ENCODE measurements at places on chromosomes 7 and 10.

- no peak for DNase-seq
These were observed 66.0 kb downstream of the ELMO1 start for GRCh38 chr7:37382546-37383088.

DNA sequence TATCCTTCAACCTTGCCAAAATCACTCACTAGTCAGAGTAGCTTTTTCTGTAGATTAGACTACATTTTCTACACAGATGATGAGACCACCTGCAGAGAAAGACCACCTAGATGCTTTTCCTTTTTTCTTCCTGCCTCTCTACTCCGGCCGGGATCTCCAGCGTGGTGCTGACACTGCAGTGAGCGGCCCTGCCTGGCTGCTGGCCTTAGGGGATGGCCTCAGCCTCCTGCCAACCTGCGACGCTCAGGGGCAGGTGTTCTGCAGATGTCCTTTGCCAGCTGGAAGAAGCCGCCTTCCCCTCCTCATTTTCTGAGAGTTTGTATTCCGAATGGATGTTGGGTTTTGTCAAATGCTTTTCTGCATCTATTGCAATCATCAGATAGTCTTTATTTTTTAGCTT is 43.5 kb upstream of the NKX6-2 start:
- no peak for DNase-seq

GRCh38 chr10:2471811-2472210 is 595.5 kb upstream of the PFKP start:
- DNase-seq: no peak

- no peak for DNase-seq
These were observed 28.0 kb downstream of the DNAJC1 start for GRCh38 chr10:21975378-21975990.

DNA sequence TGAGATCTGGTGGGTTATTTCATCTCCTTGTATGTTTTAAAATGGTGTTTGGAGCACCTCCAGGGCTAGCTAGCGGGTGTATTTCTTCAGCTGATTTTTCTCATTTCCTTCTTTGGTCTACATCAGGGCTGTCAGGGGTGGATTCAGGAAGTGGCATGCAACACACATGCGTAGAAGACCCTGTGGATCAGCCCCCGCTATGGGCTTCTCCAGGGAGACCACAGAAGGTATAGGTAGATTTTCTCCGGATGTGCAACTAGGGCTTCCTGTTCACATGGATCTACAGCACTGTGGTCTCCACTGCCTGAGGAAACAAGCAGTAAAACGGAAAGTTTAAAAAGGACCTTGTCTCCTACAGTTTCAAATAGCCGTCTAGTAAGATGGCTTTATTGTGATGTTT is 10.4 kb downstream of the NUB1 start:
- DNase-seq: peak; percentile 20

DNA sequence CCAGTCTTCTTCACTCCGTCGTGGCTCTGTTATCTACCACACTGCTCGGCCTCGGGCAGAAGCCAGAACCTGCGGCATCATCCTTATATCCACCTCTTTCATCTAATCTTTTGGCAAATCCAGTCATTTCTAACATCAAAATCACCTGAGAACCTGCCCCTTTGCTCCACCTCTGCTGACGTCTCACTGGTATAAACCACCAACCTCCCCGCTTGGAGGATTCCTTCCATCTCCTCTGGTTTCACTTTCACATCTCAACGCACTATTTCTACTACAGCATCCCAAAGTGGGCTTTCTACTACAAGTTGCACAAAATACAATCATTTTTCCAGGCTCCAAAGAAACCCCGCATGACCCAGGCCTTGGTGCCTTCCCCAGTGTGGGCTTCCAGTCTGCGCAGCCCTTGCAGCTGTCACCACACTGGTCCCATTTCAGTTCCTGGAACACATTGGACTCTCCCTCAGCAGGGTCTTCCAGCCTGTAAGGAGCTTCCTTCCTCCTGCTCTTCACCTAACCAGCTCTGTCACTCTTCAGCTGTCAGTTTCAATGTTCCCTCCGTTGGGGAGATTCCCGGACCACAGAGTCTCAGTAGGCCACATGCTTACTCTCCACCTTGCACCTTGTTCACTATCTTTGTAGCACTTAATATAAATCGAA is 85.0 kb downstream of the PRKCQ start:
- DNase-seq: peak; percentile 21

DNA sequence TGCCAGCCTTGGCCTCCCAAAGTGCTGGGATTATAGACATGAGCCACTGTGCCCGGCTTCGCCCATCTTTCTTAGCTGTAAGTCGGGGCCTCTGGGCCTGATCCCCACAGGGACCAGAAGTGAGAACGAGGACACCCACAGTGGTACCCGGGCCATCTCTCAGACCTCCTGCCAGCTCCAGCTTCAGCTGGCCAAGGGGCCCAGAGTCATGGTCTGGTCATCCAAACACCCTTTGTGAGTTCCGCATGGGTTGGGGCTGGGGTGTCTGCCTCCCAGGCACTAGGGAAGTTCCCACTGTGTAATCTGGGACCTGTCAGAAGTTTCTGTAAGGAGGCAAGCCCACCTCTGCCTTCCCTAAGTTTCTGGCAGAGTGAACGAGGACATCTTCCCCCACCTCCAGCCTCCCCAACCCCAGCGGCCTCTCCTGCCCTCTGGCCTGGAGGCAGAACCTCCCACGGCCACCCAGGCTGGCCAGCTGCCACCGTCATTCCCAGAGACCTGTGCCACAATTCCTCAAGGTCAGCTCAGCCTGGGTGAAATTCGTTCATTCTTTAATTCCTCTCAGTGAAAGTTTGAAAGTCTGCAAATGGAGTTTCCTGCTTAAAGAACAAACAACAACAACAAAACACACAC is 19.5 kb upstream of the FOXL3 start:
- DNase-seq: no peak

Measured in activated T-helper 9 cell treated with anti-CD3 and anti-CD28 coated beads, Interleukin-2, amount 50 U/mL, for 16 hours (primary cell).